ENCODE measurements at places on chromosomes 1 and 21.
A peak's percentile ranks its signal among the peaks of the same experiment; 100 is the strongest.

DNA sequence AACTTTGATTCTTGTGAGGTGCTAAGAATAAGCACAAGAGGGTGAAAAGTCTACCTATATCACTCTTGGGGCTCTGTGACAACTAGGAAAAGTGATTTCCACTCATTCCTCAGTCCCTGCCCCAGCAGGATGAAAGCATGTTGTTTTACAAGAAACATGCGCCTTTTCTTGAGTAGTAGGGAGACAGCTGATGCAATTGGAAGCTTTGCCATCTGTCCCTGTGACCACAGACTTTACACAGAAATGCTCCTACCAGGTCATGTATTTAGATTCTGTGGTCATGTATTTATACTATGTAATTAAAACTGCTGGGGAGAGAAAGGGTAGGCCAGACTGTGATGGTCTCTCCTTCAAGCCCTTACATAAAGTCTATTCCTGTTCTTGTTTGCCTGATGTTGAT lies 445.5 kb downstream of the PTPRC start:
- DNase-seq, result no peak

DNA sequence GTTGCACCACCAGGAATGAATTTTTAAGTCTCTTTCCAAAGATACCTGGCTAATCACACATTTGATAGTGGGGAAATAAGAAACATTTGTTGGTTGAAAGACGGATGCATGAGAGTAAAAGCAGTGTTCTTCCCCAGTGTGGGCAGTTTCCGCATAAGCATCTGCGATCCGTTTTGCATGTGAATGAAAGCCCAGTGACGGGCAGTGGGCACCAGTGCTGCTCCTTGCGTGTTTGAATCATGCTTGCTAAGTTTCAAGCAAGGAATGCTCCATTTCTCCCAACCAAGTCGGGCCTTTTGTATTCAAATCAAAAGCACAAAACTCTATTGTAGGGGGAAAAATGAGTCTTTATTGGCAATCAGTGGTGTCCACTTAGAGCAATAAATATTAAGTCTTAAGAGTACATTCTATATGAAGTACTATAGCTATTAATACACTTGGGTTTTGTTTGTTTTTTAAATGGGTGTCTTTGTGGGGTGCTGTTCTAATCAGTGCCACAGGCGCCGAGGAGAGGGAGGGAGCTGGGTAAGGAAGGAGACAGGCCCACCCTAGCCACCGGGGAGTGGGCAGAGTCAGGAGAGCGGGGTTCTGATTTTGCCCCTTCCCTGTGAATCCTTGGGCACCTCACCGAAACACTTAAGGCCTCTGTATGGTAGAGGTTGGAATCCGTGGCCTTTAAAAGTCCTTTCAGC lies 750 bp upstream of the PTGFRN start:
- no peak for DNase-seq

GRCh38 chr1:214332946-214333798 lies 52.2 kb downstream of the SMYD2 start:
- DNase-seq, result no peak

DNA sequence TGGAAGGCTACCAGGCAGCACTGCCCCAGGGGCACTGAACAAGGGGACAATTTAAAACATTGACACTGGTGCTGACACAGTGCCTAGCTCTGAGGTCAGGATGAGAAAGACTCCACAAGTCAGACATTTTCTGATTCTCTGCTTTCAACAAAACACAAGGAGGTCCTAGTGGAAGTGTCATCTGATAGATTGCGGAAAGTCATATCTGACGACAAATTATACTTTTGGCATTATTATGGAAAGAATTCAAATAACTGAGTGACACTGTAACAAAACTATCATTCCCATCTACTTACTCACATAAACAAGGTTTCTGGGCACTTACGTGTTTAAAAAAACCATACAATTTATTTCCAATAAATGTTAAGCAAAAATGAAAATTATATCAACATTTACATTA lies 123.5 kb downstream of the SLC45A1 start:
- no peak for DNase-seq

GRCh38 chr21:15552914-15553494 lies 176.8 kb upstream of the USP25 start:
- DNase-seq, result no peak

- DNase-seq, result no peak
These were observed 79.3 kb downstream of the OLFML2B start for GRCh38 chr1:161944381-161944780.

GRCh38 chr1:154867064-154867825 lies 2.8 kb downstream of the KCNN3 start:
- no peak for DNase-seq

DNA sequence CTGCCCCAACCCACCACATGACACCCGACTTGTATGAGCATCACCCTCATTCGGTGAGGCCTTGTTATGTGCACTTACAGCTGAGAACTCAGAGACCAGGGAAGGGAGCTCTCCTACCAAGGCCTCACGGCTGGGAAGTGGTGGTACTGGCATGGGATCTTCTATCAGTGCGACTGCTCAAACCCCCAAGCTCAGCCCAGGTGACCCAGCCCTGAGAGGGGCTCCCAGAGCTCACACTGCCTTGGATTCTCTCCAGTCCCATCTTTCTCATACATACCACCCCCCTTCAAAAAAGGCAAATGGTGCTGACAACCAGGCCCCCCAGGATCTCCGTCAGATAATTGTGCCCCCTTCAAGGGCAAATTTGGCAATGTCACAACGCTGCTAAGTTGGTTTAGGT lies 777 bp upstream of the PLA2G2F start:
- no peak for DNase-seq

GRCh38 chr1:157782931-157783330 lies 6.0 kb upstream of the FCRL2 start:
- no peak for DNase-seq

GRCh38 chr1:9410737-9411297 lies 118.1 kb downstream of the SPSB1 start:
- no peak for DNase-seq

DNA sequence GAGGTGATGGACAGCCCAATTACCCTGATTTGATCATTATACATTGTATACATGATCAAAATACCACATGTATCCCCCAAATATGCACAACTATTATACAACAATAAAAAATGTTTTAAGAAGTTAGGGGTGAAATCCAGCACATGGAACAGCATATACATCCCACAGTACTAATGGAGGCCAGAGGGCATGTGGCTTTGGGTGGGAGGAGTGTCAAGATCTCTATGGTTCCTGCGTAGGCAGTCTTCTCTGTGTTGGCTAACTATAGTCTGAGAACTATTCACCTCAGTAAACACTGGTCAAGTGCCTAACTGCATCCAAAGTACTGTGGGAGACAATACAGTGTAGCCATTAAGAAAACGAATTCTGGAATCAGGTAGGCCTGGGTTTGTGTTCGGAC lies 74.1 kb downstream of the GADD45A start:
- DNase-seq, result no peak

GRCh38 chr1:61387829-61388228 lies 305.5 kb downstream of the NFIA start:
- no peak for DNase-seq

DNA sequence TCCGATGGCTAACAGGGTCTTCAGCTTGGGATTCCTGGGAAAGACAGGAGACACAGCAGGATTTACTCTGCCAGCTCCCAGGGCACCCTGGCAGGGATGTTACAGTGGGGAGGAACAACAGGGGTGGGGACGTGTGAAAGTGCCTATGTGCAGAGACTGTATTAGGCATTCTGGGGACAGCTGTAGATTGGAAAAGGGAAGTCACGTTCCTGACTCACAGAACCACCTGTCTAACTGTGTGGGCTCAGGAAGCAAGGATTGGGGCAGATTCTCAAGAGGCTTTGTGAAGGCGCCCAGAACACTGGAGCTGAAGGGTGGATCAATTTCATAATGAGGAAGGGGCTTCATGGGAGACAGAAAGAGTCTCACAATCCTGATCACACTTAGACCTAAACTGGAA lies 4.4 kb downstream of the CHIT1 start:
- no peak for DNase-seq

DNA sequence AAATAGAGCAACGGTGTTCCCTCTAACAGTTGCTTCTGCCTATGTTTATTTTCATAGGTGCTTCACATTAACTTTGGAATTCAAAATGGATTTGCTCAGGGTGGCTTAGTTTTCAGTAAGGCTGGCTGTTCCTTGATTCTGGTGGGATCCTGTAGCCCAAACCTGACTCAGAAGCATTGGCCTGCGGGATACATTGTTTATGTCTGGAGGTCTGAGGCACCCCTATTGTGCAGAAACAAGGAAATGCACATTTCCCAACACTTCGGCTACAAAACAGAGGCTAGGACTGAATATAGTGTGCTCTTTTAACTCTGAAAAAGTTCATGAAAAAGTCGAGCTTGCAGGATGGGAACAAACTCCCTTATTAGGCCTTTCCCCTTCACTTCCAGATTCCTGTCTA lies 133.8 kb upstream of the F3 start:
- no peak for DNase-seq

GRCh38 chr1:207747627-207748492 lies 4.0 kb upstream of the CD46 start:
- DNase-seq, result no peak

DNA sequence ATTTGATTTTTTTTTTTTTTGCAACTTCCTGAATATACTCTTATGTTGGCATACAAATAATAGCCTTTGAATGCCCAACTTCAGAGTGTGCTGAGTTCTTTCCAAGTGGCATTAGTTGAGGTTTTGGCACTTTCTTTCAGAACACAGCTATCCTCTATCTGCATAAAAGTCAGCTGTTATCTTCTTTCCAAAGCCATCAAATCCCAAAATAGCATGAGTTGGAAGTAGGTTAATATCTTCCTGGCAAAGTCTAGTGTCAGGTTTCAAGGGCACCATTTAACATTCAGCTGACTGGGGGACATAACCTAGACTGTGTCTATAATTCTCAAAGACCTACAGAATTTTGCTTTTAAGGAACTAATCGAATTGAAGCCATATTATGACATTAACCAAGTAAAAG lies 223.9 kb downstream of the PLPP3 start:
- no peak for DNase-seq

DNA sequence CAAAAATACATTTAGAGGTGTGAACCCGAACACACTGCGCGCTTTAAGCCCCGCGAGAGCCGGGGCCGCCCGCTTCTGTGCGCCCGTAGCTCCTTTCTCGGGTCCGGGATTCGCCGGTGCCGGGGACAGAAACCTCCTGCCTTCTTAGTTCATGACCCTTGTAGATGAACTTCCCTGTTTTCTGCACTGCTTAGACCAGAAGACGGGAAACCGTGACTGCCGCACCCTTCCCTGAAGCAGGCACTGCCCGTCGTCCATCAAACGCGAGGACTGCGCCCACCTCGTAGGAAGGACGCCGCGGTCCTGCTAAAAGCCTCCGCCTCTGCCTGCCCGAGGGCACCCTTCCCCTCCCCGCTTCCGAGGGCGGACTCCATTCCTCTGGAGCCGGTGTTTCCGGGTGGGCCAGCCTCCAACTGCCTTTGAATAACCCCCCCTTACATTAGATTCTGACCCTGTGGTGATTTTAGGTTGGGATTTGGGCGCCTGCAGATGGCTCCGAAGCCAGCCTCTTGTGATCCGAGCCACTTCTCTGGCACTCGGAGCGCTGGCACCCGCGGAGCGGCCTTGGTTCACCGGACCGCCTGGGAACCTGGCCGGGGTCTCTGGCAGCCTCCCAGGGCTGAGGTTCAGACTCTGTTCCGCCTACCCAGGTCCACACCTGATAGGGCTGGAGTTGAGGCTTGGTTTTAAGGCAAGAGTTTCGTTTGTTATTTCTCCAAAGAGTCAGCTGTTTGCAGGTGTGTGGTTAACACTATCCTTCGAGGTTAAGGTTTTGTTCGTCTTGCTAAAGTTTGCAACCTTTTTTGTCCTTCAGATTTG lies 1.2 kb upstream of the PTTG1IP start:
- DNase-seq, result peak; percentile 15

- DNase-seq, result no peak
These were observed 24.2 kb upstream of the NPPB start for GRCh38 chr1:11882814-11883538.

DNA sequence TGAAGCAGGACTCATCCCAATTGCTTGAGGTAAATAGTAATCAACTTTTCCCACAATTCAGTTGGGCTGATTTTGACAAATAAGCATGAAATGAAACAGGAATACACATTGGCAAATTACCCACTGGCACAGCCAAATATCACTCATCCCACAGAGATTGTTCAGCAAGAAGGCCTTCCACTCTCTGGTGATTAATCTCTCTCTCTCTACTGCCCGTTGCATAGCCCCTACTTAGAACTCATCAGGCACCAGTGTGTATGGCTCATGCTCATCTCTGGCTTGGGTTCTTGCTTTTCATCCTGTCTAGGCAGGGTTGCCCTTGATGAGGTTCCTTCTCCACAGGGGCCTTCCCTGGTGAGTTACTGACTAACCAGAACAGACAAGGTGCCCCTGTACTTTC lies 1.1 kb downstream of the BSDC1 start:
- DNase-seq, result no peak

- no peak for DNase-seq
These were observed 83.3 kb downstream of the GABPA start for GRCh38 chr21:25818121-25818520.
